ENCODE measurements at places on chromosomes 12 and 14.
A peak's percentile ranks its signal among the peaks of the same experiment; 100 is the strongest.

GRCh38 chr12:74119811-74120362 is 417.7 kb upstream of the ATXN7L3B start:
- DNase-seq = no peak

GRCh38 chr12:44876544-44877410 is 662 bp upstream of the NELL2 start:
- peak; percentile 22 for DNase-seq

GRCh38 chr14:91317381-91318308 is 73.1 kb upstream of the GPR68 start:
- peak; percentile 75 for DNase-seq

- no peak for DNase-seq
Measured at GRCh38 chr14:93788543-93789227, 400 bp upstream of the PRIMA1 start.

DNA sequence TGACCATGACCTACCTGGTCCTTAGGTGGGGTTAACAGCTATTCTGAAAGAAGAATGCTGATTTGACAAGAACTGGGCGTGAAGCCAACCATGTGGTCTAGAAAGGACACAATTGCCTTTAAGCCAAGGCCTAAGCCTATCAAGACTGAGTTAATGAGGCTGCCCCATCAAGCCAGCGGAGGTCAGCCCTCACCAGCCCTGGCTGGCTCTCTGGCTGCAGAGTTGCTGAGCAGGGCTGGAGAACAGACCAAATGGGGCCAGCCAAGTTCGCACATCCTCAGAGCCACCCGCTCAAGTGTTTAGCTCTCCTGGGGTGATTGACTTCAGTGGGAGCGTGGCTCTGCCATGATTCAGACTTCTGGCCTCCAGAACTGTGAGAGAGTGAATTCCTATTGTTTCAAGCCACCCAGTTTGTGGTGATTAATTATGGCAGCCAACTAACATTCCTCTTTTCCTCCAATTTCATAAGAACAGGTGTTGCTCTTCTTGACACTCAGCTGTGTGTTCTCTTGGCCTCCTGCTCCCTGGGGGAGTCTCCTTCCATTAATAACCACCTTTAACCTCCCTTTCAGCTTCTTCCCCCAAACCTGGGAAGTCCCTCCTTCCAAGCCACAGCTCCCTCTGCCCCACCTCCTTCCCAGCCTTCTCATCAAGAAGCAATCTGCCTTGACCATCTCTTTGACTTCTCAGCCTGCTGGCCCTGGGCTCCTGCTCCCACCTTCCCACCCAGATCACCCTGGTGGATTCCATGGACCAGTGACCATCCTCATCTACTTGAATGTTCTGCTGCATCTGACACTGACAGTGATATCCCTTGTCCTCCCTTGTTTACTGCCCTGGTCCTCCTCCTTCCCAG is 5.3 kb upstream of the SERPINA5 start:
- no peak for DNase-seq

DNA sequence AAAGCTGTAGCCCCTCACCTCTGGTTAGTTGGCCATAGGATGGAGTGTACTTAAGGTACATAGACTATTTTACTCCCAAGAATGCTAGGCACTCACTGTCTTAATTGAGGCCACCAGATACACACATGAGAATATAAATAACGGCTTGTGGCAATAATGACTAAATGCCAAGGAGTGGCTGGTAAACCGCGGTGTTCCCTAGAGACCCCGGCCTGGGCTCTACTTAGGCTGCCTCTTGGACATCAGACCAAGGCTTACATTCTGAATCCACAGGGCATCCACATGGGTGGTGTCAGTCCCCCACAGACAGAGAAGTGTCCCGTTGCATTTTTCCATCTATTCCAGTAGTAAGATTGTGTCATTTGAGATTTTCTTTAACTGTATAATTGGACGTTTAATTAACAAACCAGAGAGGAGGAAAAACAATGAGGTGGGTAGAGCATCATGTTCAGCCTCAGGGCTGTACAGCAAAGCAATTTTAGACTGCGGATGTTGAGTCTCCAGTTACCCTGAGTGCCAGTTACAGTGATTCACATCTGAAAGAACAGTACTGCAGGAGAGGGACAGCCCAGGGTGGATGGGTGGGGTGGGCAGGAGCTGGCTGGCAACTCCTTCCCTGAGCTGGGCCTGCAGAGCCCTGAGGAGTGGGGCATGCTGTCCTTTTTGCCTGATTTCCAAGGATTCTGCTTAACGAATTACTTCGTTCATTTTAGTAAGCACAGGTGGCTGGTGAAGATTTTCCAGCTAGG is 20.5 kb downstream of the CKB start:
- no peak for DNase-seq

DNA sequence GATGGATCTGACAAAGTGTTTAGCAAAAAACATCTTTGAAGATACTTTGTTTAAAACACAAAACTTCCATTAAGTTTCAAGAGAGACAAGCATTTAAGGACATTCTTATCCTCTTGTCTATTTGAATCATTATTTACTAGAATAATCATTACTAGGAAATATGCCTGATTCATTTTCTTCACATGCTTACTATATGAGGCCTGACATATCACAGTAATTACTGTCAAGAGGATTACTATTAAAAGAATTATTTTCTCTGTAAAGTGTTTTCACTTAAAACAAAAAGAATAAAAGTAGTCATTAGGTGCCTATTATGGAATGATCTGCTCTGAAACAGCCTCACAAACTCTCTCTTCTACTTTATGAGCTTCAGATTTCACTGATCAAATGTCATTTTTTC is 402.1 kb upstream of the MGAT4C start:
- no peak for DNase-seq

DNA sequence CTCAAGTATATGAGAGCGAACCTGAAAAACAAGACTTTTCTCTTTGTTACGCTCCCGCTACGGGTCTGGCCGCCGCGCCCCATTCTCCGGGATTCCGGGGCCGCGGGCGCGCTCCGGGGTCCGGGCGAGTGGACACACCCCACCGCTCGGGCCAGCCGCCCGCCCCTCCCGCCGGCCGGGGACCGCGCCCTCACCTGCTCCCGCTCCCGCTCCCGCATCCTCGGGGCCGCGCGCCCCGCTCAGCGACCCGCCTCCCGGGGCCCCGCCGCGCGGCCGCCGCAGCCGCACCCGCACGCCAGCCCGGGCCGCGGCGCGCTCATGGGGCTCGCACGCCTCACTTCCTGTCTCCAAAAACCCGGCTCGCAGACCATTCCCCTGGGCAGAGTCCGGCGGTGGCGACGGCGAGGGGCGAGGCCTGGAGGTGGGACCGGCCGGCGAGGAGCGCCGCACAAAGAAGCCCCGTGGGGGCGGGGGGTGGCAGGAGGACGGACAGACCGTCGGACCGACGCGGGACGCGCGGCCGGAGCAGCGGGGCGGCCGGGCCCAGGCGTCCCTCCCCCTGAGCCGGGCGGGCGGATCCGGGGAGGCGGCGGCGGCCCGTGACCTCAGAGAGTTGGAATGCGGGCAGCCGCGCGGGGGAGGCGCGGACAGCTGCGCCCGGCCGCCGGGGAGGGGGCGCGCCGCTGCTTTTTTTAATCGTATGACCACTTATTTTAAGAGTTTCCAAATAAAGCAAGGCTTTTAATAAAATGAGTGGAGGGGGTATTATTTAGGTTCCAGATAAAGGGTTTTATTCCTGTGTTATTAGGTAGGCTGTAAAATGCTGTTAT is at the start of gene PTPN21:
Gene PTPN21 (minus strand): TSS at position 551 of the 830 bp plus-strand sequence. CDS start 4,590 bp downstream, outside the sequence.
- no peak for DNase-seq

- DNase-seq = no peak
Measured at GRCh38 chr14:99137001-99137700, 134.8 kb downstream of the BCL11B start.

DNA sequence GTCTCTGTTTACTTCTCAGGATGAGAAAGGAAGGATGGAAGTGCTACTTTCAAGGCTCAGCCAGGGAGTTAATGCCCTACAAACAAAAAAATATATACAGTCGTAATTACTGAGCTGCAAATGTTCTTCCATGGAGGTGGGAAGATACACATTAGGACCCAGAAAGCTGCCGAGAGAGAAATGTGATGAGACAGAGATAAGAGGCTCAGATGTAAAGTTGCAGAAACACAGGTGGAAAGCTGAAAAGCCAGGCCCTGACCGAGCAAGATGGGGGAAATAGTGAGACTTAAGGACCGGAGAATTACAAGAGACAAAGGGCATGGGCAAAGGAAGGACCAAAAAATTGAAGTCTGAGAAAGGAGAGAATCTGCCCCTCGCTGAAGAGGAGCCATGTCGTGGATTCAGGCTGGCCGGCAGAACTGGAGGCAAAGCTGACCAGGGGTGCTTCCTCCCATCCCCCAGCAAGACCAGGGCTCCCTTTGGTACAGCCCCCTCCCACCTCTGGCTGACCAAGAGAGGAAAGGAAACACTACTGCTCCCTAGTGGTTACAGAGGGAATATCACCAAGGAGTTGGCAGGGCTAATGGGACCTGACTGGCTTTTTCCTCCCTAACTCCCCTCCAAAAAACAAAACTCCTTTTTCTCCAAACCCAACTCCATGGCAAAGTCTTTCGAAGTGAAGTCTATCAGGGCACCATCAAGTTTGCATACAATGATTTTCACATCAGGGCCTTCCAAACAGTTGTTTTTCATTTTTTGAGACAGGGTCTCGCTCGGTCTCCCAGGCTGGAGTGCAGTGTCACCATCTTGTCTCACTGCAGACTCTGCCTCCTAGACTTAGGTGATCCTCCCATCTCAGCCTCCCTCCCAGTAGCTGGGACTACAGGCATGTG is 12.1 kb downstream of the ZFHX2 start:
- no peak for DNase-seq

DNA sequence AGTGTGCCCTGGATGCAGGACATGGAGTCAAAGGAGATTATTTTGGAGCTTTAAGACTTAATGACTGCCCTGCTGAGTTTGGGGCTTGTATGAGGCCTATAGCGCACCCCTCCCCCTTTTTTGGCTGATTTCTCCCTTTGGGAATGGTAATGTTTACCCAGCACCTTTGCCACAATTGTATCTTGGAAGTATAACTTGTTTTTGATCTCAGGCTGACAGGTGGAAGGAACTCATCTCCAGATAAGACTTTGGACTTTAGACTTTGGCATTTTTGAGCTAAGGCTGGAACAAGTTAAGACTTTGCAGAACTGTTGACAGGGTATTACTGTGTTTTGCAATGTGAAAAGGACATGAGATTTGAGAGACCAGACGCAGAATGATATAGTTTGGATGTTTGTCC is 110.5 kb downstream of the DERA start:
- no peak for DNase-seq

GRCh38 chr12:52390739-52391617 is 5.5 kb upstream of the KRT84 start:
- no peak for DNase-seq

GRCh38 chr14:103123634-103124500 is 606 bp downstream of the TNFAIP2 start:
- no peak for DNase-seq

GRCh38 chr12:131124487-131125280 is 171.0 kb downstream of the ADGRD1 start:
- no peak for DNase-seq

GRCh38 chr12:92615703-92616102 is 87.1 kb upstream of the PLEKHG7 start:
- no peak for DNase-seq

GRCh38 chr12:108312693-108313189 is 26.4 kb downstream of the CMKLR1 start:
- no peak for DNase-seq

- peak; percentile 17 for DNase-seq
Measured at GRCh38 chr12:49296034-49296835, 1.3 kb downstream of the PRPH start.

DNA sequence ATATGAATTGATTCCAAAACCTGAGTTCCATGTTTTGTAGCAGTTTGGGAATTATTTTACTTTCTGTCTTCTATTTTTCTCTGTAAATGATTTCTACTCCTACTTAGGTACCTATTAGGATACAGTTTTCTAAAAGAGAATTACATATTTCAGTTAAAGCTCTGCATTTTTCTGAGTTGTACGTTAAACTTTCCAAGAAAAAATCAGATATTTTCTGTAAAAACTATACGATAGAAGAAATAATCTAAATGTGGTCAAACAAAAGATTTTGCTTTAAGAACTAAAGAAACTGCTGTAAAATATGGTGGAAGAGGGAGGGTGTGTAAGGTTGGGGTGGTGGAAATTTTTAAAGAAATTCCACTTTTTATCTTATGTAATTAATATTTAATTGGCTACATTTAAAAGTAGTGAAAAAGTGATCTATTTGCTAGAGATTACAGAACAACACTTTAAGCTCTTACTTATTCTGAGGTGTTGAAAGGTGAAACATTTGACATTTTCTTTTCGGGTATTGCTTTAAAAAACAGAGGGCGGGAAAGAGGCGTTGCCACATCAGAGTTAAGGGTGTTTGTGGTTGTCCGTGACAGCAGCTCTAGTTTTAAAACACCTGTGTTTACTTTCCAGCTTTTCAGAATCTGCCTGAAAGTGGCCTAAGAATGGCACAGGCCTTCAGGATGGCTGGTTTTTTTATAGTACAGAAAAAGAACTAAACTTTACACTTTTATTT is 187.3 kb downstream of the MIPOL1 start:
- DNase-seq = no peak

- no peak for DNase-seq
Measured at GRCh38 chr12:75432924-75433323, 42.0 kb downstream of the GLIPR1L2 start.

DNA sequence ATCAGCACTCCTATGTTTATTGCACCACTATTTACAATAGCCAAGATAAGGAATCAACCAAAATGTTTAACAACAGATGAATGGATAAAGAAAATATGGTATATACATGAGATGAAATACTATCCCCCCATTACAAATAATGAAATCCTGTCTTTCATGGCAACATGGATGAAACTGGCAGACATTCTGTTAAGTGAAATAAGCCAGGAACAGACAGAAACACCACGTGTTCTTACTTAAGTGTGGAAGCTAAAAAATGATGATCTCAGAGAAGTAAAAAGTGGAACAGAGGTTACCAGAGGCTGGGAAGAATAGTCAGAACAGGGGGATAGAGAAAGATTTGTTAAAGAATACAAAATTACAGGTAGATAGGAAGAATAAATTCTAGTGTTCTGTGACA is 113.7 kb upstream of the MDM1 start:
- DNase-seq = no peak

DNA sequence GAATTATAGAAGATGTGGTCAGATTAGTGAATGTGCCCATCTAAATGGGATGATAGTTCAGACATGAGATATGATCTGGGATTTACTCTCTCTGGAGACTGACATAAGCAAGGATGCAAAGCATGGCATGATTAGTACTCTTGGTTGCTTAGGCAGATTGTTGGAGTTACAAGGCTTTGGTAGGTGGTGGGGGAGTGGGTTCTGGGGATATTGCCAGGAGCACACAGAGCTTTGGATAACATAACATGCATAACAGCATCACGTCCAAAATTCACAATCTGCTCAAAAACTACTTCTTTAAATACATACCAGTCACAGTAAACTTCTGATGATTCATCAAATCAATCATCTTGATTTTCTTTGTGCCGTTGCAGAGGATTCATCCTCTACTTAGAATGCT is 287.4 kb downstream of the ACSS3 start:
- DNase-seq = no peak

GRCh38 chr14:37598747-37599506 is 3.5 kb downstream of the TTC6 start:
- DNase-seq = no peak

GRCh38 chr14:64774272-64774671 is 70.0 kb downstream of the PLEKHG3 start:
- DNase-seq = no peak

- no peak for DNase-seq
Measured at GRCh38 chr14:96783915-96784224, 13.3 kb upstream of the VRK1 start.

Data from stimulated activated CD4-positive, alpha-beta T cell treated with anti-CD3 and anti-CD28 coated beads, Interleukin-12 subunit alpha, Interleukin-12 subunit beta, amount 100 ng/mL, for 24 hours (primary cell).